Umbilical cord (tissue), 2 donors: ENCODE measurements at places on chromosomes 7 and 10. TPM values are rescaled to one million over a fixed set of nuclear protein-coding genes. Genes with fewer than 3 reads are reported as not detected.
A peak's percentile ranks its signal among the peaks of the same experiment; 100 is the strongest.

Gene UNCX
- not detected for total RNA-seq

Gene DRGX
- total RNA-seq = 0.48 TPM

Gene EPHA1
- total RNA-seq = 0.48 TPM

Gene SP4
- total RNA-seq = 10.8 TPM

Gene PODXL
- 4.1 TPM for total RNA-seq

Gene PAPOLB
- total RNA-seq = 1.9 TPM

Gene FAM25A
- not detected for total RNA-seq

Gene COL28A1
- not detected for total RNA-seq

Gene NXPH1
- not detected for total RNA-seq

Gene LAMB4
- 0.96 TPM for total RNA-seq

Gene TFR2
- total RNA-seq = 2.4 TPM

Gene MYPN
- total RNA-seq = 1.4 TPM

Gene PAX2
- total RNA-seq = 3.1 TPM

Gene ABCC2
- 0.72 TPM for total RNA-seq

Gene KCP
- 1.4 TPM for total RNA-seq

GRCh38 chr7:73824986-73825385, 5.8 kb upstream of the CLDN4 start:
- DNase-seq = no peak

DNA sequence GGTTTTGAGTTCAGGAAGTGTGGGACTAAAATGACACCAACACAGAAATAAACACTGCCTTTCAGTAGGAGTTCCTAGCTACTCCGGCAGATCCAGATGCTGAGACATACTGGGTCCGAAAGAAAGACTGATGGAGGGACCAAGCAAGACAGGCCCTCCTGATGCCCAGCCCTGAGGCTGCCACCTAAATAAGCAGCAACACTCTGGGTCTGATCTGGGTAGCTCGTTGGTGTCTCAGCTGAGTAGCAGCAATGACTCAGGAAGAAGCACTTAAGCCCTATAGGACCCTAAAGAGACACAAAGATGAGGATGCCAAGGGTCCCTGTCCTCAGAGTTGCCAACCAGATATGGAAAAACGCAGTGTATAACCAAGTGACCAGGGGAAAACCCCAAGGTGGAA, 190.7 kb downstream of the FAM107B start:
- no peak for DNase-seq

DNA sequence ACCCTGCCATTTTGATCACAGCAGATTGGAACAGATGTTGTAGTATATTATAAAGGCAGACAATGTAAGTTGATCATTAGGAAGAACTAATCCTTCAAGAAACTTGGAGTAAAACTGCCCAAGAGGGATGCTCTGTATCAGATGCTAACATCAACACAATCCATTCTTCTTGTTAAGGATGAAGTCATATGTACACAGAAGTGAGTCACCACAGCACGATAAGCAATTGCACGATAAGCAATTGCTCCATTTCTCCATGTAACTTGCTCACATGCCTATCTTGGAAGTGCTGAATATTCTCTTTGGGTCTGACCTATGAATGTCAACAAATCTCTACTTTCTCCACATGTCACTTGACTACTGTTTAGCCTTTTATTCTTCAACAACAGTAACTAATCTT, 41.5 kb upstream of the DMTF1 start:
- DNase-seq = no peak

DNA sequence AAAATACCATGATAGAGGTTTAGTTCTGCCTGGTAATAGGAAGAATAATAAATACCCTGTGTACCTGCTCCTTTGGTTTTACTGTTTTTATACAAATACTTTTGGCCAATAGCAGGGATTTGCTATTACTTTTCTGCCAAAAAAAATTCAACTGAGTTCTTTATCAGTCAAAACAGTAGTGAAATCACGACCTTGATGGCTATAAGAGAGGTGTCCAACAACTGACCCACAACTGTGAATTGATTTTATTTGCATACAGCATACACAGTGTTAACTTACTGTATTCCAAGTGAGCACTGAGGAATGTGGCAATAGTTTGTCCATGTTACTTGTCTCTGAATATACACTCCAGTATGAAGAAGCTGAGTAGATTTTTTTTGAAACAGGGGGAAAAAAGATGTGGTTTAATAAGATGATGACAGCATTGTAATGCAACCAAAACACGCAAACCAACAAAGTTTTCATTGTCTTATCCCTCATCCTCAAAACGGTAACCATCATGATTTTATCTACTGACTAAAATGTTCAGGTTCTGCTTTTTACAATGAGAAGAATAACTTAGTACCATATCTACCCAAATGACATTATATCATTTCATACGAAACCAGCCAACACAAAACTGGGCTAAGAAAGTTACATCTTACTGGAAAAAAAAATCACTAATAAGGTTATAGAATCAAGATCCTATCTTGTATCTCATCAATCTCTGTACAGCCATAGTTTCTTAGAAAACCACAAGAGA, 63.3 kb downstream of the GSAP start:
- no peak for DNase-seq

- DNase-seq = no peak
Measured at GRCh38 chr10:120365872-120366271, 91.2 kb upstream of the PLPP4 start.

DNA sequence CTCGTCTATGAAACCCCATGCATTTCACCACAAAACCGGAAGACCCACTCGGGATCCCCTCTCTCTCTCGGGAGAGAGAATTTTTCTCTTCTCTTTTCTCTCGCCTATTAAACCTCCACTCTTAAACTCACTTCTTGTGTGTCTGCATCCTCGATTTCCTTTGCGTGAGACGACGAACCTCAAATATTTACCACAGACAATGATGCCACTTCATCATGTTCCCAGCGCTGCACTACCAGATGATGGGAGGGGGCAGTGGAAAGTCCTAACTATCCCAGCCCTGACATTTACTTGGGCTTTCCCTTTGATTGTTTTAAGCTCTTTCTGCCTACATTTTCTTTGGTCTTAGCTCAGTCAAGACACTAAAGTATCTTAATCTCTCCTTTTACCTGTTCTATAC, 906.7 kb downstream of the GRID1 start:
- DNase-seq = no peak

- no peak for DNase-seq
Measured at GRCh38 chr10:14553448-14553847, 221.2 kb downstream of the FAM107B start.

- peak; percentile 56 for DNase-seq
Measured at GRCh38 chr10:100146875-100147650, 38.8 kb downstream of the ERLIN1 start.

DNA sequence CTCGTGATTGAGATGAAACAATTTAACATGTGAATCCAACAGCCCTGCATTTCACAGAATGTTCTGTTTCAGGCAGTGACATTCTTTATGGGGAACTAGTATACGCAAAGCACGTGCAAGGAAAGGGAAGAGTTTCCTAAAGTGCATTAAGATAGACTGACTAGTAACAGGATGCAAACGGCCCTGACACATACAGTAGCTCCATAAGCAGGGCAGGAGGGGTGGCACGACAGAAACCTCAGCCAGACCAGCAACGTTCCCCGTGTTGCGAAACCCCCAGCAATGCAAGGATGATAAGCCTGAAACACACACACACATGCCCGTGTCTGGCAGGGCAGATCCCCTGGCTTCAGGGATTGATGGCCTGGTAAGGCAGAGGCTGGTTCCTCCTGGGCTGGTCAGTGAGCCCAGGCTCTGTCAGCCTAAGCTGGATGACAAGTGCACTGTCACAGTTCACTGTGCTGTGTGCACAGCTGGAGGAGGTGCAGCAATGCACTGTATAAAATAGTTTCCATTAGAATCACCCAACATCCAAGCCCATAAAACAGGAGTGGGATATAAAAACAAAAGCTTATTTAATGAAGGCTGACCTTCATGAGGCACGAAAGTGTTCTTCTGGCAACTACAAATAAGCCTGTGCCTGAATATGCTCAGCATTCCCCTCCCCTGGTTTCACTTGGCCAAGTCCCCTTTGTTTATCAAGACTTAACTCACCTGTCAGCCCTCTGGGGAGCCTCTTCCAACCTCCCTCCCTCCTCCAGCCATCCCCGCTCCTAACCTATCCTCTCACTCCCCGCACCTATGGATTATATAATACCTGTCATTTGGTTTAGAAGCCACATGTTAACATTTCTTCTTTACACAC, 88.8 kb downstream of the GSAP start:
- DNase-seq = peak; percentile 56

DNA sequence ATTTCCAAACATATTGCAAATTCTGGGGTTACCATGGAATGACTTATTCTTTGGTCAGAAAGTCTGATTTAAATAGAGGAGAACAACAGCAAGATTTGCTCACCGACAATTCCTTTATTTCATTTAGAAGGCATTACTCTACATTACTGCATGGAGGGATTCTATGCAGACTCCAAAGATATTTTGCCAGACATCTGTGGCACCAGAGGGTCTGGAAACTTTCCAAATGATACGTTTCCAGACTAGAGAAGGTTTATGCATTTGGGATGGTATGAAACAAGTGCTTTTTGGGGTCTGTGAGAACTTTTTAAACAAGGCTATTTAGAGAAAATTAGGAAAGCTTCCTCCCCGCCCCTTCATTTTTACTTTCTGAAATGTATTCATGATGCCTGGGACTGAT, 125.3 kb downstream of the SAMD9 start:
- no peak for DNase-seq

GRCh38 chr10:50501478-50501877, 122.3 kb downstream of the SGMS1 start:
- peak; percentile 15 for DNase-seq

DNA sequence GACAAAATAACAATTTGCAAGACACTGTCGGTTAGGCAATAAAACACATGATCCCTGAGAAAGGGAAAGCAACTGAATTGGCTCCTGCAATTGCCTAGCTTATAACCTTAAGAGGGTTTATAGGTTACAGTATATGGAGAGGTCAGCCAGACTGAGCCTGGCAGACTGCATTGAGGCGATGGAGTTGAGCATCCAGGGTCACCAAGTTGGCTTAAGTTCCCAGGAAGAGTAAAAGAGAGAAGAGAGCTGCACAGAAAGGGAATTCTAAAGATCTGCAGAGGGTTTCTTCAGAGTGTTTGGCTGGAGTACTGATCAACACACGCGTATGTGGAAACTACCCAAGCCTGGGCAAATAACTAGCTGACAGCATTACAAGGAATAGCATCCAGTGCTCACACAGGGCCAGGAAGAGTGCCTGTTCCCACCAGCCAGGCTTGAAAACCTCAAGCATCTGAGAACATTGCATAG, 11.2 kb downstream of the ANKMY2 start:
- DNase-seq = no peak

GRCh38 chr10:132685101-132685891, 100.7 kb downstream of the NKX6-2 start:
- no peak for DNase-seq

DNA sequence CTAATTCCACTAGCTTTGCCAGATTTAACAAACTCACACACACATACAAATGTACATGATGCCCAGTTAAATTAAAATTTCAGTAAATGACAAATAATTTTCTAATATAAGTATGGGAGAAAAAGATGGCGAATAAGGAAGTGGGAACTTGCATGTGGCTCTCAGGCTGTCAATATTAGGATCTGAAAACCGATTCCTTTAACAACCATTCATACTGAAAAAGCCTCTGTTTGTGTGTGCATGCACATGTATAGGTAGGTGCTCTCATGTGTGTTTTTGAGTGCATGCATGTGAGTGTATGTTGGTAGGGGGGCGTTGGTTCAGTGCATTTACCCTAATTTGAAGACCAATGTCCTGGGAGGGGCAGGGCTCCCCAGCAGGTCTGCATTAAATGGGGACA, 125.3 kb downstream of the HTR7 start:
- no peak for DNase-seq

DNA sequence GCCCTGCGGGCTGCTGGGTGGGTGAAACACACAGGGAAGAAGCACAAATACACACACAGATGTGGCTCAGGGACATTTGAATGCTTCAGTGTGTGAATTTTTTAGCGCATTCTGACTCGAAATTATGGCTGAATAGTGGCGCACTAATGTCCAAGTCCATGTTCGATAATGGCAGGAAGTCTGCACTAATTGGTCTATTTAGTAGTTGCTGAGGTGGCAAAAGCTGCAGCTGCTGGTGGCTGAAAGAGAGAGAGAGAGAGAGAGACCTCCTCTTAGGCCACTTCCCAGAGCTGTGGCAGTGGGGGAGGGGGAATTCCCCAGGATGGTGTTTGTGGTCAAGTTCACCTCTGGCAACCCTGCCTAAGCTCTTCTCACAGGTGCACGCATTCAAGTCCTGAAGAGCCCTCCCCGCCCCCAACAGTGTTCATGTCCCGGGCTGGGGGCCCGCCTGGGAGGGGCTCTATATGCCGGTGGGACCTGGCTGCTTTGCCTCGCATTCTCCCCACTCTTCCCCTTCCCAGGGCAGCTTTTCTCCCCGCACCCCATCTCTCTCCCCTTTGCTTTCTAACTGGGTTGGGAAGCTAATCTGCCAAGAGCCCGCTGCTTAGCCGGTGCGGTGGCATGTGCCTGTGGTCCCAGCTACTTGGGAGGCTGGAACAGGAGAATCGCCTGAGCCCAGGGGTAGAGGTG, 6.0 kb upstream of the MNX1 start:
- no peak for DNase-seq

DNA sequence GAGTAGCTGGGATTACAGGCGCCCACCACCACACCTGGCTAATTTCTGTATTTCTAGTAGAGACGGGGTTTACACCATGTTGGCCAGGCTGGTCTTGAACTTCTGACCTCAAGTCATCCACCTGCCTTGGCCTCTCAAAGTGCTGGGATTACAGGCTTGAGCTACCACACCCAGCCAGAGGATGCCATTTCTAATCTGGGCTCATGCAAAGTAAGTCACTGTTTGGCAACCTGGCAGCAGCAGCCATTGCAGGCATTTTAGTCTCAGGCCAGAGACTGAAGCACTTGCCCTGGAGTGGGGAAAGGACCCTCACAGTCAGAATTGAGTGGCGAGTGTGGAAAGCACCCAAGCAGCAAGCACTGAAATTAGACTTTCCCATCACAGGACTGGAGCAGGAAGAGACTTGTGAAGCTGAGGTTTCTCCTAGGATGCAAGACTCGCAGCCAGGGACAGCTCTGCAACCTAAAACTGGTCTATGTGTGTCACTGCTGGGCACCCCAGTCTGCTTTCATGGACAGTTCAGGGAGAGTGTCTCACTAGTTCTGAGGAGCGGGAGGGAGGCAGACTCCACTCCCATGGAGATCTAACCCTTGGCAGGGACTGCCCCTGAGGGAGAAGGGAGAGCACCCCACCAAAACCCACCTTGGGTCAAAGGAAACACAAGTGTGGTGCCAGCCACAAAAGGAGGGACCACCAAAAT, 27.6 kb downstream of the SNX13 start:
- DNase-seq = no peak

GRCh38 chr10:12252882-12253546, 57.0 kb downstream of the CDC123 start:
- DNase-seq = no peak

DNA sequence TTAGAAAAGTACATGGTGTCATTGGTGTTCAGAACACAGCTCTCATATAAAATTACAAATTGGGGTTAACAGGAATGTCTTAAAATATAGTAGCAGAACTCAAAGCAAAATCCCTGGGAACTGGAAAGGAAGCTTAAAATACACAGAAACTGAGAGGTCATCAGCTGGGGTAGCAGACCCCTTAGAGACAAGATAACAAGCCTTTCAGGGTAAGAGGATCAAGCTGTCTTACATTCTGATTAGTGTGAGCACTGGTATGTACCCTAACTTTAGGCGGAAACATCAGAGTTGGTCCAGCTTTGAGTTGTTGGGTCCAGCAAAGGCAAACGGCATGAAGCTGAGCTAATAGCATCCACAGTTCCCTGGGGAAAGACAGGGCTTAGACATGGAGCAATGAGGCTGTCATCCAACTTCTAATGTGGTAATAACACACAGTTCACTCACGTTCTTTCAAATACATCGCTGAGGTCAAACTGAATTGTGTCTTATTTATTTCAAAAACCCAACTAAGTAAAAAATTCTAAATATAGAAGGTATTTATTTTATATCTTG, 32.6 kb downstream of the ARHGAP21 start:
- peak; percentile 67 for DNase-seq
